ENCODE measurements at places on chromosomes 6 and 20. TPM values are rescaled to one million over a fixed set of nuclear protein-coding genes. Genes with fewer than 3 reads are reported as not detected.

DNA sequence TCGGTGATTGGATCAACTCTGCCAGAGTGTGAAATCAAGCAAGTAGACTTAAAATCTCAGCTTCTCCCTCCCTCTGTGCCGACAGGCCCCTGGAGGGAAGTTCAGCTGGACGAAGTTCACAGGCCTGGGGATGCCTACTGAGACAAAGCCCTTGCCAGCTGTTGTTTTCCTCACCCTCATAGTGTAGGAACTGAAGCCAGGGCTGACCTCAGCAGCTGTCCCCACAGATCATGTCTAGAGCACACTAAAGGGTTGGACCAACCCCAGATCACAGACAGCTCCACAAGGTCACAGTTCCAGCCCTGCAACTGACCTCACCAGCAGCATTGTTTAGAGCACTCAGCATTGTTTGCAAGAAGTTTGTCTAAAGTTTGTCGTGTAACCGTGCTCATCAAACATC, 261.9 kb upstream of the ECI2 start:
- H3K4me3 ChIP-seq: no peak overlapping the region
- H3K36me3 ChIP-seq: no peaks in the 10 kb centered on the region
- H3K27me3 ChIP-seq: no peaks in the 10 kb centered on the region
- no peak for DNase-seq

DNA sequence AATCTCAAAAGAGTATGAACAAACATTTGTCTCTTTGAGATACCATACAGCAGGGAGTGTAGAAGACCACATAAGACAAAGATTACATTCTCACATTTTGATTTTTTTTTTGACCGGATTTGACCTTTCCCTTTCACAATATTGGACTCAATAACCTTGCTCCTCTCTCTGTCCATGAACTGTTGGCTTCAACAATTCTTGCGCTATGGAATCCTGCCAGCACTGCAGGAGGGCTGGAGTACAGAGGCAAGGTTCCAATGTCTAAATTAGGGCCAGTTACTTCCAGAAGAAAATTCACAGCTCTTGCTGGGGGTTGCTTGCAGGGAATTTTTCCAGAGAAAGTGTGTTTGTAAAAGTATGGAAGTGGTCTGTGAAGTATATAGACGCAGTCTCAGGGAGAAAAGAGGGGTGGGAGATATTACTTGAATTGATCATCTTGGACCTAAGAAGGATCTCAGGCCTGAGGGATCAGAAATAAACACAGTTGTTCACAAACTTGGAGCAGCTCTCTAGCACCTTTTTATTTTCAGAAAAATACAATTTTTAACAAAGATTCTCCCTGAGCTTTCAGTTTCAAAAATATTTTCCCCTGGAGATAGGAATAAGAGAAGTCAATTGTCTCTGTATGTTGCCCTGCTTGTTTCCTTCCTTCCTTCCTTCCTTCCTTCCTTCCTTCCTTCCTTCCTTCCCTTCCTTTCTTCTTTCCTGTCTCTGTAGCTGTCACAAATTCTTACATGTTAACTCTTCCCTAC, 765.9 kb downstream of the BCKDHB start:
- H3K4me3 ChIP-seq: no peak overlapping the region
- peak; percentile 29 for DNase-seq
- no peaks in the 10 kb centered on the region for H3K27me3 ChIP-seq
- H3K36me3 ChIP-seq: no peaks in the 10 kb centered on the region

DNA sequence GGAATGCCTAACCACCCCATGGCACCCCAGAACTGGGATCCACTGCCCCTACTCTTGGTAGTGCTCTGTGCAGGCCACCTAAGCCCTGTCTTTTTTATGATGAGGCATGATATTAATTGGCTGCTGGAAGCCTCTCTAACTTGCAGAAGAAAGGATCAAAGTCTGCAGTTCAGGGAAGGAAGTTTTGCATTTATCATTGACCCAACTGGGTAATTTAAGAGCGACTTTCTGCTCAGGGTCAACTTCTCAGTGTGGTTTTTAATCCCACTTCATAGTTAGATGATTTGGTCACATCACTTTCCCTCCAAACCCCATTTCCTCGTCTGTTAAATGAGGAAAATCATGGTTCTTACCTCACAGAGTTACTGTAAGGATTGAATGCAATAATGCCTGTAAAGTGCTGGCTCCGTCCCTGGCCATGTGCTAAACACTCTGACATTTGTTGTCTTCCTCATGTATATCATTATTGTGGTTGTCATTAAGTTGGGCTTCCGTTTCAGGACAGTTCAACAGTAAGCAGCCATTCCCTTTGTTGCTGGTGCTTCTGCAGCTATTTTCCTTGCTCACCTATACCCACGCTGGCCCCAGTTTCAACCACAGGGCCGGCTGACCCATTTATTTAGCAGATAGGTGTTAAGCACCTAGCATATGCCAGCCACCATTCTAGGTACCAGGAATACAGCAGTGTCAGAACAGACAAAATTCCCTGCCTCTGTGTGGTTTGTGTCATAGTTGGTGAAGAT, 14.2 kb downstream of the E2F3 start:
- H3K4me3 ChIP-seq: no peak overlapping the region
- H3K27ac ChIP-seq: no peak overlapping the region
- H3K36me3 ChIP-seq: no peaks in the 10 kb centered on the region
- H3K4me1 ChIP-seq: no peaks in the 10 kb centered on the region

Gene ZNF165
- total RNA-seq: 1.2 TPM

GRCh38 chr20:57786304-57786932, 76.6 kb upstream of the PMEPA1 start:
- H3K4me1 ChIP-seq: no peaks in the 10 kb centered on the region
- H3K4me3 ChIP-seq: no peak overlapping the region
- no peaks in the 10 kb centered on the region for H3K36me3 ChIP-seq

GRCh38 chr6:140237251-140237650, 862.8 kb upstream of the CITED2 start:
- H3K4me3 ChIP-seq: no peak overlapping the region
- no peak overlapping the region for H3K27ac ChIP-seq
- no peaks in the 10 kb centered on the region for H3K4me1 ChIP-seq

DNA sequence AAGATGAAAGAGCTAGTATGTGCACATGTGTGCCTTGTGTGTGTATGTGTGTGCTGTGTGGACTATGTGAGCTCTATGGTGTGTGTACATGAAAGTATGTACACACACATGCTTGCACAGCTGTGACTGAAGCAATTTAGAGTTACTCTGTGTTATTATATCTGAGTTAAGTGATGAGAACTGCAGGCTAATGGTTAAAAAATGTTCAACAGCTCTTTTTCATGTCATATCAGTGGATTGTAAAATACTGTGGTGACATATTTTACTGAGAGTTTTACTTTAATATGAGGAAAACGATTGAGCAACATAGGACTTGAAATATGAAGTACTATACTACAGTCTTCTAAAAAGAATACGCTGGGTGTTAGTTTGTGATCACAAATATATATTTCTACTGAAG, 195.7 kb upstream of the KCNK16 start:
- no peaks in the 10 kb centered on the region for H3K36me3 ChIP-seq
- H3K27ac ChIP-seq: no peak overlapping the region
- DNase-seq: no peak
- no peaks in the 10 kb centered on the region for H3K4me1 ChIP-seq

DNA sequence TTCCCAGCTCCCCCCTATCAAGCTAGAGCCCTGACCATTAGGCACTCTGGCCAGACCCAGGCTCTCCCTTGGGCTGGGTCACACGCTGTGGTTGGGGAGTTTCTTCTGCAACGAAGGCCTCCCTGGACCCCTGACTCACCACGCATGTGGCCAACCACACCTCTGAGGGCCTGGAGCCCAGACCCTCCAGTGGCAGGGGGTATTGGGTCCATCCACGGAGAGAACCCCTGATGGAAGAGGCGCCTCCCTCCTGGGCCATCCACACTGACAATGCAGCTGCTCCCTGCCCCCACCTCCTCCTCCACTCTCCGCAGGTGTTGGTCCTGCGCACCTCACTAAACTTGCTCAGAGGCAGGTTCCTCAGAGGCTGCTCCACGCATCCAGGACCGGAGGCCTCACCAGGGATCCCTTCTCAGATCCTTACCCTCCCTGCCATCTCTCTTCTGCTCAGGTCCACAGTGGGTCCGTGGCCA, 125.4 kb downstream of the RNASET2 start:
- no peak for DNase-seq
- H3K4me3 ChIP-seq: no peak overlapping the region

GRCh38 chr6:36252005-36252404, 17.9 kb upstream of the PNPLA1 start:
- H3K27me3 ChIP-seq: no peaks in the 10 kb centered on the region
- H3K36me3 ChIP-seq: no peaks in the 10 kb centered on the region
- DNase-seq: no peak
- no peak overlapping the region for H3K27ac ChIP-seq
- H3K4me3 ChIP-seq: no peak overlapping the region

Gene VWA7
- 0.88 TPM for total RNA-seq

- no peak for DNase-seq
- no peak overlapping the region for H3K4me3 ChIP-seq
- no peaks in the 10 kb centered on the region for H3K36me3 ChIP-seq
- H3K4me1 ChIP-seq: no peaks in the 10 kb centered on the region
- H3K27ac ChIP-seq: no peak overlapping the region
- H3K27me3 ChIP-seq: no peaks in the 10 kb centered on the region
Measured at GRCh38 chr6:90938122-90938521, 351.2 kb upstream of the MAP3K7 start.

Gene POM121L2
- total RNA-seq: not detected

- no peak overlapping the region for H3K4me3 ChIP-seq
Measured at GRCh38 chr20:2984028-2984501, 59.4 kb upstream of the GNRH2 start.

GRCh38 chr6:166056637-166057036, 111.0 kb downstream of the TBXT start:
- H3K4me1 ChIP-seq: no peaks in the 10 kb centered on the region
- H3K27ac ChIP-seq: peak overlapping the region; percentile 80
- peak; percentile 87 for DNase-seq
- H3K4me3 ChIP-seq: no peak overlapping the region

DNA sequence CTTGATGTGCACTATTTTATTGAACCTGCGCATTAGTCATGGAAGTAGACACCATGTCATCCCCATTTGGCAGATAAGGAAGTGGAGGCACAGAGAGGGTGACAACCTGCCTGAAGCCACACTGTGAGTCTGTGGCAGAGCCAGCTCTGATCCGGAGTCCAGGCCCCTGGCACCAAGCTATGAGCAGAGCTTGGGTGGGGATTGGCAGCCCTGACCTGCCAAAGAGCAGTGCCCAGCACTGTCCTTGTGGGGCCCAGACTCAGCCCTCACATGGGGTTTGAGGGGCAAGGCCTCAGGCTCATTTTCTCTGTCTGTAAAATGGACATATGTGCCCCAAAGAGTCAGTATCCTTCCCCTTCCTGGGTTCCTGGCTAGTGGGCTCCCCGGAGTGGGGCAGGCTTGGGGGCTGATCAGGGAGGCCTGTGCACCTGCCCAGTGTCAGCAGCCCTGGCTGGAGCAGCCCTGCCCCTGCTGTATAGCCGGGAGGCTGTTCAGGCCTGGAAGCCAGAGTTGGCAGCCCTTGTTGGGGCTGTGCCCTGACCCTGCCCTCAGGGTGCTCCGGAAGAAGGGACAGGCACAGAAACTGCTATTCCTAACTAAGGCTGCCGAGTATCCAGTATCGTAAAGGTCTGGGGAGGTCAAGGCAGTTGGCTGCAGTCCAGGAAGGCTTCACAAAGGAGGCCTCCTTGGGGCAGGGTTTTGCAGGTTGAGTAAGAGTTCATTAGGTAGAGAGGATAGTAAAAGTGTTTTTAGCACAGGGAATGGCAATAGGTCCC, 38.7 kb downstream of the TGM2 start:
- H3K36me3 ChIP-seq: no peaks in the 10 kb centered on the region
- H3K27me3 ChIP-seq: no peaks in the 10 kb centered on the region
- DNase-seq: peak; percentile 51
- H3K27ac ChIP-seq: peak overlapping the region; percentile 88
- no peaks in the 10 kb centered on the region for H3K4me1 ChIP-seq
- no peak overlapping the region for H3K4me3 ChIP-seq

Gene DEFB124
- not detected for total RNA-seq

Gene EFCAB8
- not detected for total RNA-seq

DNA sequence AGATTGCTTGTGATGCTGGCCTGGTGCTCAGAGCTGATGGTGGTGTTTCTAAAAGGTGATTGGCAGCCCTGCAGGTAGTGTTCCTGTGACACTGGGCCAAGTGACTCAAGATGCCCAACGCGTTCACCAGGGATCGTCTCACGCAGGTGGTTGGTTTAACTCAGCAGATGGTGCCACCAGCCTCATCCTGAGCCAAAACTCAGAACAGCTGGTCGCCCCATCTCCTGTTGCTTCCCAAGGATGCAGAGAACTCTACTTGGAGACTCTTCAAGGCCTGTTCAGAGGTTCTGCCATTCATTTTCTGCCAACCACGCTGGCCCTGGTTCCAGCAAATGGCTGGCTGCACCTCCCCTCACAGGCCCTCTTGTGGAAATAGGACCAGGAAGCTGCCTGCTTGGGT, 394.4 kb downstream of the CDH26 start:
- H3K27ac ChIP-seq: no peak overlapping the region
- no peak overlapping the region for H3K4me3 ChIP-seq
- no peak for DNase-seq
- H3K27me3 ChIP-seq: no peaks in the 10 kb centered on the region
- H3K36me3 ChIP-seq: no peaks in the 10 kb centered on the region

GRCh38 chr20:63896264-63897105, 1.6 kb downstream of the DNAJC5 start:
- DNase-seq: no peak
- no peaks in the 10 kb centered on the region for H3K36me3 ChIP-seq
- peaks cover 16% of the 10 kb centered on the region for H3K4me1 ChIP-seq
- H3K4me3 ChIP-seq: peak overlapping the region; percentile 41

DNA sequence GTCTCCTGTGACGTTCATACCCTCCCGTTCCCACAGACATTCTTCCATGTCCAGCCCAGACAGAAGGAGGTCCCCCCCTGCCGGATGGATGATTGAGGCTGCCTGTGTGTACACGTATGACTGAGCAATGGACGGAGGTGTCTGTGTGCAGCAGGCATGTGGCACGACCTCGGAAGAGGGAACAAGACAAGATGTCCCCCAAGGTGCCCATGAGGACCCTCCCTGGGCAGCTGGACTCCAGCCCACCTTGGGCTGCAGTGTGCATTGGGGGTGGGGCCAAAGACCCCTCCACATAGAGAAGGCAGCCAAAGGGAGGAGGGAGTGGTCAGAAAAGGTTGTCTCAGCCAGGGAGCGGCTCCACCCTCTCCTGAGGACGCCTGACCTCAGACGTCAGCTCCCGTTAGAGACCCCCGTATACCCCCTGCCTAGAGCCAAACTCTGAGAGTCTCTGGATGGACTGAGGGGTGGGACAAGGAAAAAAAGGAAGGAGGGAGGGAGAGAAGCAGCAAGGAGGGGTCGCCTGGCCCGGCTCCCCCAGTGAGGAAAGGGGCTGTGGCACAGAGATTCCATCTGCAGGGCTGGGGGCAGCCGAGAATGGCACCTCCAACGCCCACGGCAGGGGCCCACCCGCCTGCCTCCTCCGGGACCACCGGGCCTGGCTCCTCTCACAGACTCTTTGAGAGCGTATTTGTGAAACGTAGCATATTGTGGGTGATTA, 92.9 kb upstream of the BHLHE23 start:
- no peak for DNase-seq
- H3K36me3 ChIP-seq: no peaks in the 10 kb centered on the region
- peaks cover 5% of the 10 kb centered on the region for H3K4me1 ChIP-seq
- no peak overlapping the region for H3K27ac ChIP-seq

Gene CALHM5
- 2.6 TPM for total RNA-seq
